ENCODE measurements at places on chromosomes 7 and 10.

- no peak overlapping the region for H3K27ac ChIP-seq
- no peaks in the 10 kb centered on the region for H3K36me3 ChIP-seq
- H3K4me1 ChIP-seq: no peaks in the 10 kb centered on the region
- H3K4me3 ChIP-seq: no peak overlapping the region
Measured at GRCh38 chr10:57973451-57973850, 294.2 kb downstream of the IPMK start.

- H3K27ac ChIP-seq: no peak overlapping the region
- H3K36me3 ChIP-seq: peaks cover 5% of the 10 kb centered on the region
- DNase-seq: no peak
- peaks cover 2% of the 10 kb centered on the region for H3K4me1 ChIP-seq
Measured at GRCh38 chr10:30197186-30197585, 137.8 kb upstream of the JCAD start.

DNA sequence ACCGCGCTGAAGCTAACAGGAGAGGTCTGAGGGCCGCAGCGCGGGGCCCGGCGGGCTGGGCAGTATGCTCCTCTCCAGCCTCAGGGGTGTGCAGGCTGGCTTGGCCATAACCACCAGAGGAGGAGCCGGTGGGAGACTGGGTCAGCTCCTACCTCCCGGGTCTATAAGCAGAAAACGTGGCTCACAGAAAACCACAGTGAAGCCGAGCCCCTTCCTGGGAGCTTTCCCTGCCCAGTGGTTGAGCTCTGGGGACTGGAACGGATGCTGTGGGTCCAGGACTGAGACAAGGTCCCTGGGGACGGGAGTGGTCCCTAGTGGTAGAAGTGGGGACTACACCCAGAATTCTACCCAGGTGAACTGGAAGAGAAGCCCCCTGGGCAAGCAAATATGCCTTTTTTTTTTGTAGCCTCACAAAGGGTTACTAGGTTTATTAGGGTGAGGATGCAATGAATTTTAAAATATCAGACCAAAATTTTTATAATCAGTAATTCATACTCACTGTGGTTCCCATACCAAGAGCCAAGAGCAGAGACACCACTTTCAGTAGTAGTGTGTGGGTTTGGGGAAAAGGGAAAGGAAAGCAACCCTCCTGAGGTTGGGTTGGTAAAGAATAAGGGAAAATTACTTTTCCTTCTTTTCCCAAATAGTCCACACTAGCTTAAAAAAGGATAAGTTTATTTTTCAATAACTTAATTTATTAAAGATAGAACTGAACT is 67.9 kb upstream of the PRKCQ start:
- no peak overlapping the region for H3K27ac ChIP-seq
- peaks cover 3% of the 10 kb centered on the region for H3K4me1 ChIP-seq
- no peaks in the 10 kb centered on the region for H3K27me3 ChIP-seq
- H3K36me3 ChIP-seq: no peaks in the 10 kb centered on the region
- peak; percentile 49 for DNase-seq
- no peak overlapping the region for H3K4me3 ChIP-seq

- no peaks in the 10 kb centered on the region for H3K36me3 ChIP-seq
- no peak overlapping the region for H3K4me3 ChIP-seq
- DNase-seq: no peak
- no peaks in the 10 kb centered on the region for H3K4me1 ChIP-seq
Measured at GRCh38 chr7:121562259-121562658, 166.2 kb upstream of the FAM3C start.

Data from naive thymus-derived CD8-positive, alpha-beta T cell (primary cell).